ENCODE measurements at places on chromosomes 5 and 9. TPM values are rescaled to one million over a fixed set of nuclear protein-coding genes. Genes with fewer than 3 reads are reported as not detected.

The TMEM232 gene
- 1.4 TPM for total RNA-seq

DNA sequence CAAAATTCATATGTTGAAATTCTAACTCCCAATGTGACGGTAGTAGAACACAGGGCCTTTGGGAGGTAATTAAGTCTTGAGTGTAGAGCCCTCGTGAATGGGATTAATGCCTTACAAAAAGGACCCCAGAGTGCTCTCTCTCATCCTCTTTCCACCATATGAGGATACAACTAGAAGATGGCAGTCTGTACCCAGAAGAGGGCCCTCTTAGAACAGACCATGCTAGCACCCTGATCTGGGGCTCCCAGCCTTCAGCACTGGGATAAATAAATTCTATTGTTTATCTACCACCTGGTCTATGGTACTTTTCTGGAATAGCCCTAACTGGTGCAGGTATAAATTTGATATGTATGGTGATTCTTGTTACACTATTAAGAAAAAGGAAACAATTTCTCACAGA lies 332.3 kb downstream of the BRINP1 start:
- no peak overlapping the region for H3K27ac ChIP-seq
- no peak for DNase-seq
- H3K4me1 ChIP-seq = no peaks in the 10 kb centered on the region
- no peak overlapping the region for H3K4me3 ChIP-seq

The C9orf153 gene
- total RNA-seq = 1.1 TPM

The ASPN gene
- total RNA-seq = not detected

GRCh38 chr9:136364942-136365774 lies 1.6 kb upstream of the DNLZ start:
- no peak overlapping the region for H3K4me3 ChIP-seq
- no peak for DNase-seq
- H3K27me3 ChIP-seq = no peaks in the 10 kb centered on the region
- H3K36me3 ChIP-seq = no peaks in the 10 kb centered on the region
- H3K4me1 ChIP-seq = peaks cover 3% of the 10 kb centered on the region

The MELK gene
- not detected for total RNA-seq

DNA sequence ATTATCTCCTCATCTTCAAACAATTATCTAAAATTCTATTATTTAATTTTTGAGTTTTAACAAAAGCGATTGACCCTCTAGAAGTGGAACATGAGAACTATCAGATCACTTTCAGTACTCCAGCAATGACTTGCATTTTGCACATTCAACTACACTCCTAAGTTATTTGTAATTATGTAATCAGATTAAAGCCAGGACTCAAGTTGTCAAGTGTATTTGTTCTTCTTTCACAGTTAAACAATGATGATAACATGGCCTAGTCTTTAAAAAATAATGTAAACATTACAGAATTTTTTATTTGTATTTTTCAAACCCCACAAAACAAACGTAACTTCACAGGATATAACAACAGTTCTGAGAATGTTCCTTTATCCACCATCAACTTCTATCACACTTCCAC lies 2148.9 kb upstream of the ACO1 start:
- no peak overlapping the region for H3K27ac ChIP-seq
- H3K4me1 ChIP-seq = no peaks in the 10 kb centered on the region
- DNase-seq = no peak
- no peak overlapping the region for H3K4me3 ChIP-seq
- H3K36me3 ChIP-seq = no peaks in the 10 kb centered on the region
- H3K27me3 ChIP-seq = no peaks in the 10 kb centered on the region

DNA sequence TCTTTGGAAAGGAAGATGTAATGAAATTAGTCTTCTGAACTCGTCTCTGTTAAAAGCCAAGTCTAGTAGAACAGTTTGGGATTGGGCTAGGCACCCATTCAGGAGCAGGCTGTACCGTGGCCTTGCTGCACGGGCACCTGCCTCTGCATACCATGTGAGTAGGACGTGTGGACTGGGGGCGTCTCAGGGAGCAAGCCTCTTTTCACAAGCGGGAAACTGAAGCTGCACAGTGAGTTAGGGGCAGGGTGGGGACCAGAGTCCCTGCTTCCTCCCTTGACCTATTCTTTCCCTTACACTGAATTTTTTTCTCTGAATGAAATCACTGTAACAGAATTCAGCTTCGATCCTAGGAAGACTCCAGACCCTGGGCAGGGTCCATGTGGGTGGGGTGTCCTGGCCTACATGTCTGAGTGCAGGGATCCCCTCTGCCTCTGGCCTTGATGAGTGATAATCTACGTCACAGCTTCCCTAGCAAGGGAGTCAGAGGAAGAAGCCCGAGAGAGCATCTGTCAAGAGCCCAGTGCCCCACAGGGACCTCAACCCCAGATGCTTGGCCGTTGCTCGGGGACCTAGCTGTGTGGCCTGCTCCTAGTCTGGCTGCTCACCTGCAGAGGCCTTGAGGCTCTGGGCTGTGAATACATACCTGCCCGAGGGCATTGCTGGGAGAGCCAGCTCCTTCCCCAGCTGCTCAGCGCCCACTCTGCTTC lies 15.1 kb downstream of the PHF2 start:
- peaks cover 42% of the 10 kb centered on the region for H3K4me1 ChIP-seq
- H3K27ac ChIP-seq = no peak overlapping the region
- H3K4me3 ChIP-seq = no peak overlapping the region
- no peaks in the 10 kb centered on the region for H3K36me3 ChIP-seq
- no peaks in the 10 kb centered on the region for H3K27me3 ChIP-seq

The RBM27 gene
- 31.5 TPM for total RNA-seq

The PRDM9 gene
- not detected for total RNA-seq

The G3BP1 gene
- total RNA-seq = 188 TPM

The CCNO gene
- not detected for total RNA-seq

DNA sequence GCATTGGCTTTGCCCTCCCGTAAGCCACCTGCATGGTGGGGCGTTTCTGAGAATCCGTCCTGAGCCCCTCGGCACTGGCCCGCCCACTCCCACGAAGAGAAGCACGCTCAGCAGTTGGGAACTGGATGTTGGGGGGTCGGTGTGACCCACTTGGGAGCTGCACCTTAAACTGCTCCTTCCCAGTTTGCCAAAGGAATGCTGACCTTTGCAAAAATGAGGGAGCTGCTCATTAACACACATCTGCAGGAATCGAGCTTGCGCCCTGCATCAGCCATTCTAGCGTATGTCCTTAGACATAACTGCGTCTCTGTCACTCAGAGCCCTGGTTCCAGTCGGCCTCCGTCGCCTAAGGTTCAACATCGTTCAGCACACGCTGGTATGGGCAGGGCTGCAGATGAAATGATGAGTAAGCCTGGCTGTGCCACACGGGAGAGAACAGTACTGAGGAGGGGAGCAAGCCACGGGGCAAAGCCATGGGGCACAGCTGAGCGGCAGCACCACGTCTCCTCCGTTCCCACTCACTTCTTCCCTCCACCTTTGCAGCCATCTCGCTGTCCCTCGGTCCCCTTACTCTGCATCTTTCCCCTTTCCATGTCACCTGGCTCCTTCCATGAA lies 28.8 kb upstream of the NCS1 start:
- peaks cover 9% of the 10 kb centered on the region for H3K27me3 ChIP-seq
- H3K27ac ChIP-seq = peak overlapping the region; percentile 27
- H3K4me3 ChIP-seq = peak overlapping the region; percentile 61
- no peaks in the 10 kb centered on the region for H3K36me3 ChIP-seq
- H3K4me1 ChIP-seq = peaks cover 53% of the 10 kb centered on the region
- DNase-seq = no peak

The PRDM12 gene
- total RNA-seq = 0.13 TPM

All from naive thymus-derived CD8-positive, alpha-beta T cell (primary cell).